ENCODE measurements at places on chromosomes 11 and 22.

GRCh38 chr11:15826826-15827225 lies 529.5 kb downstream of the SOX6 start:
- DNase-seq = no peak

DNA sequence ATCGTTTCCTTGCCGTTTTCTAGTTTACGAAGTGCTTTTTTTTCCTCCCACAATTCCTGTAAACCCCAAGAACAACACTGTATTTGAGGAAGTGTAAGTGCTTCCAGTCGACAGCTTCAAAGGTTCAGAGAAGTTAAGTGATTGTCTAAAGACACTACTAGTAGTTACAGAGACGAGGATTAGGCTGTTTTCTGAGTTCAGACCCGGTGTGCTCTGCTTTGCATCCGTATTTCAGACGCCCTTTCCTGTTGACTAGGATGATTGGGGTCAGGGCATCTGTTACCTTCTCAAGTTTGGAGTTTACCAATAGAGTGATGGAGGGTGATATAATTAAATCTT lies 430 bp downstream of the CLP1 start:
- no peak for DNase-seq

DNA sequence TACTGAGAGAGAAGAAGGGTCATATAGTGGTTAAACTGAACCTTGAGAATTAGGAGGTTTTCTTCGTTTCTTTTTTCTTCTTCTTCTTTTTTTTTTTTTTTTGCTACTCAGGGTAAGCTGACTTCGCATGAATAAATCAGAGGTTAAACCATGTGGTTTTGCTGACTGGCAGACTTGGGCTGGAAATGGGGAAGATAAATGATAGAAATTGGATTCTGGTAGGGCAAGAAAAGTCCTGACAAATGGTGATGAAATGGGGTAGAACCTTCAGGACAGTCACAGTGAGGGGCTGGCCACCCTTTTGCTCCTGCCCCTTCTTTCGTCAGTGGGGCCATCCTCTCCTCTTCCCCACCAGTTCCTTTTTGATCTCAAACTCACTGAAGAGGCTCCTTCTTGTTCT lies 1.6 kb upstream of the SWAP70 start:
- DNase-seq = no peak

GRCh38 chr11:67048515-67049130 lies 8.0 kb upstream of the RHOD start:
- no peak for DNase-seq

GRCh38 chr11:80515097-80515496 lies 1074.3 kb upstream of the TENM4 start:
- no peak for DNase-seq

GRCh38 chr22:32342977-32343376 lies 14.7 kb upstream of the RFPL3 start:
- DNase-seq = no peak

DNA sequence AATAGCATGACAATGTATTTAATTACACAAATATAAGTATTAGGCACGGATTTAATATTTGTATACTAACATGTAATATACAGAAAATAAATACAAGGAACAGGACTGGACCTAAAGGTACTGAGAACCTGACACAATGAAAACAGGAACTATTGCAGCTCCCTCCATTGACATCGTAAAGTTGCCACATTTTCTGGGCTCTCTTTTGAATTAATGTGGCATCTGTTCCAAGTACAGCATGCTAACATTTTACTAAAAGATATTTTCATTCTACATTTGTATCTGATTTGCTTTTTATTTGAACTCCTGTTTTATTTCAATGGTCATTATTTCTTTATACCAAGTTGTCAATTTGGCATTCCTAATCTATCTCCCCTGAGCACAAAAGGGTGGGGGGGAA lies 15.3 kb downstream of the PHF21A start:
- DNase-seq = no peak

- DNase-seq = no peak
These were observed 132.3 kb downstream of the COMMD9 start for GRCh38 chr11:36156817-36157519.

DNA sequence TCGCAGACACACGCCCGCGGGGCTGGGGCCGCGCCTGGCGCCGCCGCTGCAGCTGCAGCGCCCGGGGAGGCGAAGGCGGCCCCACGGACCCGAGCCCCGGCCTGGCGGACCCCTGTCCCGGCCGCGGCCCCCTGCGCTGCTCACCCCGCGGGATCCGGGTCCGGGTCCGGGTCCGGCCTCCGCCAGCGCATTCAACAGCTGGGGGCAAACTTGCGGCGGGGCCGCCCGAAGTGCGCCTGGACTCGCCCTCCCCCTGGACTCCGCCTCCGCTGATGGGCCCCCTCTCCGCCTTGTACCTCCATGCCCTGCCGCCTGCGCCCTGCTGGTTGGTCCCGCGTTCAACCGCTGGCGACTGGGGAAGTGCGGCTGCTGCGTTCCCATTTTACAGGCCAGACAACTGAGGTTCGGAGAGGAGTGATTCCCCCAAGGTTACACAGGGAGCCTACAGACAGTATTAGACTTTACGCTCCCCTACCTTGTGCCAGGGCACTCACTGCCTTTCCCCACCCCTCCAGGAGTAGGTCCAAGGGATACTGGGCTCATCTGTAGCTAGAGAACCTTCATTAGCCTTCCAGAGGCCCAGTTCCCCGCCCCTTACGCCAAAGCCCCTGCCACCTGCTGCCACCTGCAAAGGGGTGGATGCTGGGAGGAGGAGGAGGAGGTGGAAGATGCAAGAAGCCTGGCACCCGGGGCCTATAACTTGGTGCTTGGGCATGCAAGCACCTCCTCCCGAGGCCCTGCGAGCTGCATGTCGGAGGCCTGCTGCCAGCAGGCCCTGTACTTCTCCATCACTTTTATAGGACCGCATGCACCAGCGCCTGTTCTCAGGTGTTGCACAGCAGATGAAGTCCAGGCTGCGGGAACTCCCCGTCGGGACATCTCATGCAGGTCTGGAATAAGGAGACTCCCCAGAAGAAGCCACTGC lies 694 bp upstream of the ELFN2 start:
- DNase-seq = no peak

GRCh38 chr22:45291931-45292290 lies 7.2 kb downstream of the UPK3A start:
- DNase-seq = no peak

DNA sequence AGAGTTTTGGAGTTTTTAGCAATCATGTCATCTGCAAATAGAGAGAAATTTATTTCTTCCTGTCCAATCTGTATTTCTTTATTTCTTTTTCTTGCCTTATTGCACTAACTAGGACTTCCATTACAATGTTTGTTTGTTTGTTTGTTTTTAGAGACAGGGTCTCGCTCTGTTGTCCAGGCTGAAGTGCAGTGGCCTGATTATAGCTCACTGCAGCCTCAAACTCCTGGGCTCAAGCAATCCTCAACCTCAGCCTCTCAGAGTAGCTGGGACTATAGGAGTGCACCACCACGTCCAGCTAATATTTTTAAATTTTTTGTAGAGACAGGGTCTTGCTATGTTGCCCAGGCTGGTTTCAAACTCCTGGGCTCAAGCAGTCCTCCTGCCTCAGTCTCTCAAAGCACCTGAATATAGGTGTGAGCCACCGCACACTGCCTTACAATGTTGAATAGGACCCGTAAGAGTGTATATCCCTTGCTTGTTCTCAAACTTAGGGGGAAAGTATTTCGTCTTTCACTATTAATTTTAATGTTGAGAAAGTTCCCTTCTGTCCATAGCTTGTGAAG lies 29.6 kb upstream of the MAPK1 start:
- DNase-seq = no peak
